ENCODE measurements at places on chromosomes 6 and 20.

DNA sequence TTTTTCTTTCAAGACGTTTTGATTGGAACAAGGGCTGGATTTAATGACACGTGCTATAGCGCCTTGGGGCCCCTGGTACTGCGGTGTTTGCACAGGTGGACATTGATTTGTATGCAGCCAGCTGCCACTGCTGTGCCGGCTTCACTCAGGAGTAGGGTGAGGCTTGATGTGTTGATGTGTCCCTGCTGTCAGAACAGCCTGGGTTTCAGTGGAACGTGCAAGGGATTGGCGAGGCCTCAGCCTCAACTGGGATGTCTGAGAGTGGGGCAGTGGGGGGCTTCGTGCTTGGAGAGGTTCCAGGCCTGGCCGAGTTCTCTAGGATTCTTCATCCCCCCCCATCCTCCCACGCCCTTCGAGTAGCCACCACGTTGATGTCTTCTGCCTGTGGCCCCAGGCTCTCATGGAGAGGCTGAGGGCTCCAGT lies 23.0 kb downstream of the PYGB start:
- DNase-seq = peak; percentile 30

DNA sequence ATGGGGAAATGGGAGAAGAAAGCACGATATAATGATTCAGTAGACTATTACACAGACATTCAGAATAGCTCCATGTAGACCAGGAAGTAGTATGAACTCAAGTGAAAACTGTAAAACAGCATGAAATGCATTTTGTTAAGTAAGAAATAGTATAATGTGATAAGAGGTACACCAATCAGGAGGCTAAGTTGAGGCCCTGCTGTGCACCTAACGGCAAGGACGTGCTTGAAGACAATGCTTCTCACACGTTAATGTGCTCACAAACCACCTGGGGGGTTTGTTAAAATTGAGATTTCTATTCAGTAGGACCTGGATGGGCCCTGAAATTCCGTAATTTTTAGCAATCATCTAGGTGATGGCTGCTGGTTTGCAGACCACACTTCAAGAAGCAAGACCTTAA lies 178.9 kb upstream of the SULF2 start:
- no peak for DNase-seq

GRCh38 chr6:76222189-76222588 lies 149.7 kb upstream of the IMPG1 start:
- DNase-seq = no peak

DNA sequence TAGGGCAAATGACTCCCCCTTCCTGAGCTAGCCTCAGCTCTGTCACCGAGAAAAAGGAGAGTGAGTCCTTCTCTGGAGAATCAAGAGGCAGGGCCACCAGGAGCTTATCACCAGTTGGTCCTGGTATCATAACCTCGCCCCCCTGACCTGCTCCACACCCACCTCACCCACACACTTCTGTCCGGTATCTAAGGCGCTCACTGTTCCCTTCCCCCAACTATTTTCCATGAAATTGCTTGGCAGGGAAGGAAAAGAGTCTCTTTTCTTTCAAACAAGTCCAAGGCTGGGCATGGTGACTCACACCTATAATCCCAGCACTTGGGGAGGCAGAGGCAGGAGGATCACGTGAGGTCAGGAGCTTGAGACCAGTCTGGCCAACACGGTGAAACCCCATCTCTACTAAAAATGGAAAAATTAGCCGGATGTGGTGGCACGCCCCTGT lies 77.6 kb downstream of the ZMYND8 start:
- no peak for DNase-seq

DNA sequence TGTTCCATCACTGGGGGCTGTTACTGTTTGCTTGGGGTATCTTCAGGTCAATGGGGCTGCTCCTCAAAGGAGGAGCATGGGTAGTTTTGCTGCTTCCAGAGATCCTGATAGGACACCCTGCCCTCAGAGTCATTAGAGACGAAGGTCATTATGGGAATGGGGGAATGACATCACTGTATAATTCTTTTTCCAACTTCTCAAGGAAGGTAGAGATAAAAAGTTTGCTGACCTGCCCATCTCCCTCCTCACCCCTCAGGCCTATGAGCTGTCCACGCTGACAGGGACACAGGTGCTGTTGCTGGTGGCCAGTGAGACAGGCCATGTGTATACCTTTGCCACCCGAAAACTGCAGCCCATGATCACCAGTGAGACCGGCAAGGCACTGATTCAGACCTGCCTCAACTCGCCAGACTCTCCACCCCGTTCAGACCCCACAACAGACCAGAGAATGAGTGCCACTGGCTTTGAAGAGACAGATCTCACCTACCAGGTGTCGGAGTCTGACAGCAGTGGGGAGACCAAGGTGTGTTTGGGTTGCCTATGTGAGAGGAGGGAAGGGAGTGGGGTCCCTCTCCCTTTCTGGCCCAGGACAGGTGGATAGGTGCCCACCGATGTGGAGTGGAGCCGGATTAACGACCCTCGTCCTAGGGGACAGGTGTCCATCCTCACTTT lies 2.7 kb downstream of the SRF start:
- DNase-seq = no peak

GRCh38 chr6:81683912-81684311 lies 68.6 kb downstream of the TENT5A start:
- no peak for DNase-seq

DNA sequence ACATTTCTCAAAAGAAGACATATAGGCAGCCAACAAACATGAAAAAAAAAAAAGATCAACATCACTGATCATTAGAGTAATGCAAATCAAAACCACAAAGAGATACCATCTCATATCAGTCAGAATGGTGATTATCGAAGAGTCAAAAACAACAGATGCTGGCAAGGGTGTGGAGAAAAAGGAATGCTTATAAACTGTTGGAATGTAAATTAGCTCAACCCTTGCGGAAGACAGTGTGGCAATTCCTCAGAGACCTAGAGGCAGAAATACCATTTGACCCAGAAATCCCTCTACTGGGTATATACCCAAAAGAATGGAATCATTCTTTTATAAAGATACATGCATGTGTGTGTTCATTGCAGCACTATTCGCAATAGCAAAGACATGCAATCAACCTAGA lies 303.8 kb upstream of the THEMIS start:
- DNase-seq = no peak

- DNase-seq = no peak
These were observed 49.2 kb upstream of the CST5 start for GRCh38 chr20:23928788-23929187.

DNA sequence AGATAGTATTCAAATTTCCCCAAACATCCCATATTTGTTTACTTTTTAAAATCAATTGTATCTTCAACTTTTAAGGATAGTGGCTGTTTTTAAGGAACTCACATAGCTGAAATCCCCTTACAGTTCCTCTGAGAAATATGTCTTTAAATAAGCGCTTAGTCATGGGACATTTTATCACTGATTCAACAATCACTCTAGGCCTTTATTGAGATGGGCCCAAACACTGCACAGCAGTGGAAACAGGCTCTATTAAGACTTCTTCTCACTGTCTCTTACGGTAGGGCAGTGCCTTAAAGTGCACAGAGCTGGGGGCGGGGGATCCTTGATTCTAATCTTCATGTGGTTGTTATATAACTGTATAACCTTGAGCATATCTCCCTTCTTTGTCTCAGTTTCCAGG lies 59.8 kb upstream of the RREB1 start:
- DNase-seq = no peak

DNA sequence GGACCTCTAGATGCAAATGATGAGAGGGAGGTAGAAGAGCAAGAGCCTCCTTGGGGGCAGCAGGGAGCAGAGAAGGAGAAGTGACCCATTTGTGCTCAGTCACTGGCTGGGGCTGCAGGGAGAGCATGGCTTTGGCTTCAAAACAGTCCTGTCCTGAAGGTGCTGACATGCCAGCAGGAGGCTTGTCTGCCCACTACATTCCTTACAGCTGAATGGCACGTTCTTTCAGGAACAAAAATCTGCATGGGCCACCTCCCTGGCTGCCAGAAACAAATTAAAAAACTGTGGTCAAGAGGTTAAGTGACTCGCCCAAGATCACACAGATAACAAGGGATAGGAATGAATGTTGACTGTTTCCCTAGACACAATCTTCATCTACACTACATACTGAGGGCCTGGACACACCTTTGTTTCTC lies 188.8 kb downstream of the HIVEP2 start:
- DNase-seq = no peak

- no peak for DNase-seq
These were observed 157.9 kb downstream of the KIF16B start for GRCh38 chr20:16415071-16416053.

GRCh38 chr6:139882977-139883728 lies 508.7 kb upstream of the CITED2 start:
- DNase-seq = no peak

DNA sequence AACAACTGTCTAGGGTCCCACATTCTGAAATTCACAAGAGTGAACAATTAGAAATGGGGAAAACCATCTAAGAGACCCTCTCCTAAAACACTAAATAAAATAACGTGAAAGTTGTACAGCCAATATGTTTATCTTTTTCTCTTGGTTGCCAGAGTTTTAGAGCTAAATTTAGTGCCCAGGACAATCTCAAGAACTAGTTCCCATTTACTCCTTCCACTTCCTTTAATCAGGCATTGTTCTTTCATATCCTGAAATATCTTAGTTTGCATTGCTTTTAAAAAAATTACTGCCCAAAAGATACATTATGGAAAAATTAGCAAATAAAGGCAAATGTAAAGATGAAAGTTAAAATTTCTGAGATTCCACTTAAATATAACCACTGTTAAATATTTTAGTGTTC lies 33.1 kb upstream of the UBR2 start:
- DNase-seq = no peak

- no peak for DNase-seq
These were observed 52.7 kb upstream of the CST5 start for GRCh38 chr20:23932256-23932655.

GRCh38 chr20:17950670-17951069 lies 17.9 kb downstream of the SNX5 start:
- no peak for DNase-seq

- no peak for DNase-seq
These were observed 99.0 kb upstream of the LGSN start for GRCh38 chr6:63418741-63419140.

- no peak for DNase-seq
These were observed 236.4 kb upstream of the PRDM1 start for GRCh38 chr6:105849746-105850145.

Data from Peyer's patch (tissue), 4 donors.